ENCODE measurements at places on chromosomes 2 and 18.

- DNase-seq: no peak
Measured at GRCh38 chr2:167190053-167190452, 301.8 kb downstream of the XIRP2 start.

DNA sequence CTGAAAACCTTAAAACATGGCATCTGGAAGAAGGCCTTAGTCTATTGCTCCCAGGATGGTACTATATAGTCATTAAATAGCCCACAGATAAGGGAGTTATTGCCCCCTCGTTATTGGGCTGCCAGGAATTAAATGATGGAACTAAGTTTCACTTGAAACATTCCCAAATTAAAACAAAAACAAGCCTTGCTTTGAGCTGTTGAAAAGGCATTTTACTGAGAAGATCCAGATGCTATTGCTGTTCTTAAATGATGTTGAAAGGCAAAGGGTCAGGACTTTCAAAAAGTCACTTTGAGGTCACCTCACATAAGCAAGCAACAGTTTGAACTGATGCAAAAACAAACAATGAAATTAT is 2.0 kb upstream of the AMMECR1L start:
- no peak for DNase-seq

- no peak for DNase-seq
Measured at GRCh38 chr2:236608188-236608525, 38.5 kb downstream of the ACKR3 start.

DNA sequence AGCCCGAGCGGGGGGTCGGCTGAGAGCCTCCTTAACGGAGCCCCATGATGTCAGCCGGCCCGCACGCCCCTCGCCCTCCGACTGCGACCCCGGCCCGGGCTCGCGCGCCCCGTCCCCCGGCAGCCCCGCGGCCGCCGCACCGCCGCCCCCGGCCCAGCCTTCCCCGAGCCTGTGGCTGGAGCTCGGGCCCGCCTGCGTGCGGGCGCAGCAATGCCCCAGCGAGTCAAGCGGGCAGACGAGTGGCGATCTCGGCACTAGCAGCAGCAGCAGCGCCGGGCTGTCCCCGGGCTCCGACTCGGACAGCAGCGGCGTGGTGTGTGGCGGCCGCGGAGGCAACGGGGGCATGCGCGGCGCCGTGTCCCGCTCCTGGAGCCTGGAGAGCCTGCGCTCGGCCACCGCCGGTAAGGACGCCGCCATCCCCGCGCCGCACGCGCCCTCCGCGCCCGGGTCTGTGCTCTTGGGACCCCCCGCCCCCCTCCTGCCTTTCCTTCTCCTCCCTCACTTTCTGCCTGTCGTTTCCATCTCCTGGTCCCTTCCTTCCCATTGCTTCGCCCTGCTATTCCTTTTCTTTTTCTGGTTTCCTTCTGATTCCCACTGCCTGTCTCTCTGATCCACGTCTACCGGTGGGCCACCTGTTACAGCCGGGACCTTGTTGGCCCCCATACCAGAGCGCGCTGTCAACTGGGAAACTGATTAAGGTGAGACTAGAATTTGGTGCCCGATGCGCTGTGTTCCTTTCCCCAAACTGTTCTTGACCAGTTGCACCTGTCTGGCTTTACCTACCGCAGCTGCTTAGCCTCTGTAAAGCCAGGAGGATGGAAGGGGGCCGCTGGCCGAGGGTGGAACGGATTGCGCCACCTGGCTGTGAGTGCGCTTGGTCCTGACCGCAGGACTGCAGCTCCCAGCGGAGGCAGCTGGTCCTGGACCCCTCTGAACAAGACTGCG is 127.4 kb downstream of the ARHGEF4 start:
- no peak for DNase-seq

Measured in central memory CD4-positive, alpha-beta T cell (primary cell).